ENCODE measurements at places on chromosomes 5 and 9.

- no peak for DNase-seq
Observed at GRCh38 chr5:98543490-98543889, 230.0 kb upstream of the RGMB start.

DNA sequence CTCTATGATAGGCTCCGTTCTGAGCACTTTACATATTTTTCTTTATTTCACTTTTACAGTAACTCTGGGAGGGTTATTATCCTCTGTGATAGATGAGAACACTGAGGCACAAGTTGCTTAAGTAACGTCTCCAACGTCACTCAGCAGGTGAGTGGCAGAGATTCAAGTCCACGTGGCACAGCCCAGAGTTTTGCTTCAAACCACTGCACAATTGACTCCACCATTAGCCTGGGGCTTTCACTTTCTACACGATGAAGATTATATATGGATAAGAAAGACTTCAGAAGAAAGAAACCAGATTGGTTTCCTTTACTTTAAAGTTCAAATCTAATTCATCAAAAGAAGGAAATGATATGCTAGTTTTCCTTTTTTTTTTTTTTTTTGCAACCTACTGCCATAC is 245.9 kb downstream of the SYK start:
- DNase-seq, result peak; percentile 56

GRCh38 chr5:78810098-78810920 is 161.7 kb upstream of the LHFPL2 start:
- no peak for DNase-seq

DNA sequence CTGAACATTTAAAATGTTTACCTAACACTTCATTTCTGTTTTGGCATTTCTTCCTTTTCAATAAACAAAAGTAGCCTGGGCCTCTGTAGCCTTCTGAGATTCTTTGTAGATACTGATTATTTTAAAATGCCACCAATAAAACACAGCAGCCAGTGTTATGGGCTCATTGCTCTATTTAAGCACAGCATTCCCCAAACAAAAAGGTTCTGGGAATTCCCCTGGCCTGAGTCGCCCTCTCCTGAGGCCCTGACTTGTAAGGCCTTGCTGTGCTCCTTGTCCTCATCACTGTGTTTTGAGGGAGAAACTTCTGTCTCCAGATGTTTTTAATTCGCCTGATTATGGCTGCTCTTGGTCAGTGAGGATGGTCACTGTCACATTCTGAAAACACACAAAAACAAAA is 33.0 kb upstream of the CTXN3 start:
- DNase-seq, result no peak

- DNase-seq, result no peak
Observed at GRCh38 chr5:162067162-162067561, 411 bp upstream of the GABRG2 start.

DNA sequence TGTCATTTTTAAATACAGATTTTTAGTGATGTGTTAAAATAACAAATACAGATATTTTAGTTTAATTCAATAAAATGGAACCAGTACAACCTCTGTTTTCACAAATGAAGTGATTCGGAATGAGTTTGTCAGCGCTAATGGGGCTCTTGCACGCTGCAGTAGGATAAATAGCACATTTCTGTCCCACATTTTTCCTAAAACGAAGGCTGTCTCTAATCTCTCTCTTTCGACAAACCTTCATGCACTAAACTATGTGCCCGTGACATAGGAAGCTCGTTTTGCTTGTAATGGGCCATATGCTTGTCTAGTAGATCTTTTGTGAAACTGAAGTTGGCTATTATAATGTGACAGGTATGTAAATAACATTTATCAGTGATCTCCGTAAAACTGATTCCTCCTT is 100.5 kb downstream of the INIP start:
- no peak for DNase-seq

DNA sequence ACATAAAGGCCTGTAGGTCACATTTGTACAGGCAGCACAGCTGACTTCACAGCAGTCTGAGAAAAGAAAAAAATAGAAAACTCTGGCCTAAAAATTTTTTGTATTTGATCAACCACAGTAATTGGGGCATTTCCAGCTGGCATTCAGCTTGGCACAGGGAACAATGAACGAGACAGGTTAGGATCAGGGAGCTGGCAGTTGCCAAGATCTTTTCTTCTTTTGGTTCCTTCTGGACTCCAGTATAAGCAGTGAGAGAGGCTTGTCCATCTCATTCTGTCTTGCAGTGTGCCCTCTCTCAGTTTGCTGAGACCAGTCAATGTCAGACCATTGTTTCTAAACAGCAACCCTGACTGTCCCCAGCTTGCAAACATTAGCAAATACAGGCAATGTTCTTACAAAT is 601.1 kb downstream of the TLR4 start:
- DNase-seq, result no peak

DNA sequence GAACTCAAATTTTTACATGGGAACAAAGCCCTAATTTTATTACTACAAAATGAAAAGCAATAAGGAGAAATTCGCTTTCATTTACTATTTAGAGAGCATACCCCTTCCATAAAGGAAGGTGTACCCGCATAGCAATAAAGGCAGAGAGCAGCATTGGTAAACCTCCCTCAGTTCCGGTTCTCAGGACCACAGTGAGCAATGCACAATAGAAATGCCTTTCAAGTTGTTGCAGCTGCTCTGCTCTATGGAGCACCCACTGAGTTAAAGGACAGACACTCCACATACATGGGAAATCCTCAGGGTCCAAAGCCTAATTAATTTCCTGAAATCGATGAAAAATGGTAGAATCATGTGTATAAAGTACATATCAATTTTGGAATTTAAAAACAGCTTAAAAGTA is 89.9 kb upstream of the MPDZ start:
- no peak for DNase-seq

DNA sequence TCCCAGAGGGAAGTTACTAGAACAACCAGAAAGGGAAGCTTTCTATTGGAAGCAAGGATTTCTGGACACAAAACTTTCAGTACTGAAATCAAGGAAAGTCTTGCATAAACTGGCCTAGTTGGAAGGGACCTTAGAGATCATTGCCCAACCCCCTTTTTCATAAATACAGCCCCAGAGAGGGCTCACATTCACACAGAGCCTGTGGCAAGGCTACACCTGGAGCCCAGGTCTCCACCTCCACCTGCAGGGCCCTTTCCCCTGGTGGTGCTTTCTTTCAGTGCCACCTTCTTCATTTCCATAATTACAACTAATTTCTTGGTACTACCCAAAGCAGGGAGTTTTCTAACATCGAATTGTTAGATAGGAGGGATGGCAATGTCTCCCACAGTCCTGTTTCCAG is 85.7 kb downstream of the ADRB2 start:
- no peak for DNase-seq

DNA sequence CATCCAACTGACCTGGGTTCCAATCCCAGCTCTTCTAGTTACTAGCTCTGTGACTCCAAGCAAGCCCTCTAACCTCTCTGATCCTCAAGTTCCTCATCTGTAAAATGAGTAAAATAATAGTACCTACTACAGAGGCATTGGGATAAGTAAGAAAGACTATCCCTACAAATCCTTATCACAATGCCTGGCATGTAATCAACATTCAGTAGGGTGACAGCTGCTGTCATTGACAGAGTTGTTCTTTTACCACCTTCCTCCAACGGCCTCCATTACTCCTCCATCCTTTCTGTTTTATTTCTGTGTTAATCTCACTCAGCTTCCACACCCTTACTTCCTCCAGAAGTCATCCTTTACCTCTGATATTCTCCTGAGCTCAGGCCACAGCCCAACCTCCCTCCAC is 40.4 kb downstream of the FGF1 start:
- DNase-seq, result no peak

DNA sequence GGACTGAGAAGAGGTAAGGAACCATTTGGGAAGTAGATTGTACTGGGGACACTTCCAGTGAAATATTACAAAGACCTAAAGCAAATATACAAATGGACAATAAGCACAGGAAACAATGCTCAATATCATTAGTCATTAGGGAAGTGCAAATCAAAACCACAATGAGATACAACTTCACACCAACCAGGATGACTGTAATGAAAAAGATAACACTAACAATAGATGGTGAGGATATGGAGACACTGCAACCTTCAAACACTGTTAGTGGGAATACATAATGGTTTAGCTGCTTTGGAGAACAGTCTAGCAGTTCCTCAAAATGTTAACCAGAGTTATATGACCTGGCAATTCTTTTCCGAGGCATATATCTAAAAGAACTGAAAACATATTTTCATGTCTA is 149.7 kb downstream of the TRPM3 start:
- DNase-seq, result no peak

GRCh38 chr5:74766418-74766848 is 484 bp downstream of the GFM2 start:
- DNase-seq, result peak; percentile 53

DNA sequence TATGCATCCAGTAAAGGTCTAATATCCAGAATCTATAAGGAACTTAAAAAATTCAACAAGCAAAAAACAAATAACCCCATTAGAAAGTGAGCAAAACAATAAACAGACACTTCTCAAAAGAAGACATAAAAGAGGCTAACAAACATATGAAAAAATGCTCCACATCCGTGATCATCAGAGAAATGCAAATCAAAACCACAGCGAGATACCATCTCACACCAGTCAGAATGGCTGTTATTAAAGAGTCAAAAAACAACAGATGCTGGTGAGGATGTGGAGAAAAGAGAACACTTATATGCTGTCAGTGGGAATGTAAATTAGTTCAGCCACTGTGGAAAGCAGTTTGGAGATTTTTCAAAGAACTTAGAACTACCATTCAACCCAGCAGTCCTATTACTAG is 86.1 kb downstream of the WWC1 start:
- DNase-seq, result peak; percentile 76

DNA sequence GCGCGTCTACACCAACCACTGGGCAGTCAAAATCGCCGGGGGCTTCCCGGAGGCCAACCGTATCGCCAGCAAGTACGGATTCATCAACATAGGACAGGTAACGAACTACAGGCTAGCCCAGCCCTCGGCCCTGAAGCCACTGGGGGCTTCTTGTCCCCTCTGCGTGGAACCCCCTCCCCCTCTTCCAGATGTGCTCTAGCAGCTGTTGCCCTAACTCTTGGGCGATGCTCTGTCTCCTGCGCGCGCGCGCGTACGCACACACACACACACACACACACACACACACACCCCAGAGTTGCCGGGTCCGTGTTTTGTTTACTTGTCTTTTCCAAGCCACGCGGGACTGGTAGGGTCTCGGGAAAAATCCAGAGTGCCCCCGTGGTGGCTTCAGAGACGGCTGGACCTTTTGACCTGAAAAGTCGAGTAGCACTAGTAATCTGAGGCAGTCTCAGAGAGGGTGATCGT is 836 bp downstream of the PCSK5 start:
- peak; percentile 18 for DNase-seq

DNA sequence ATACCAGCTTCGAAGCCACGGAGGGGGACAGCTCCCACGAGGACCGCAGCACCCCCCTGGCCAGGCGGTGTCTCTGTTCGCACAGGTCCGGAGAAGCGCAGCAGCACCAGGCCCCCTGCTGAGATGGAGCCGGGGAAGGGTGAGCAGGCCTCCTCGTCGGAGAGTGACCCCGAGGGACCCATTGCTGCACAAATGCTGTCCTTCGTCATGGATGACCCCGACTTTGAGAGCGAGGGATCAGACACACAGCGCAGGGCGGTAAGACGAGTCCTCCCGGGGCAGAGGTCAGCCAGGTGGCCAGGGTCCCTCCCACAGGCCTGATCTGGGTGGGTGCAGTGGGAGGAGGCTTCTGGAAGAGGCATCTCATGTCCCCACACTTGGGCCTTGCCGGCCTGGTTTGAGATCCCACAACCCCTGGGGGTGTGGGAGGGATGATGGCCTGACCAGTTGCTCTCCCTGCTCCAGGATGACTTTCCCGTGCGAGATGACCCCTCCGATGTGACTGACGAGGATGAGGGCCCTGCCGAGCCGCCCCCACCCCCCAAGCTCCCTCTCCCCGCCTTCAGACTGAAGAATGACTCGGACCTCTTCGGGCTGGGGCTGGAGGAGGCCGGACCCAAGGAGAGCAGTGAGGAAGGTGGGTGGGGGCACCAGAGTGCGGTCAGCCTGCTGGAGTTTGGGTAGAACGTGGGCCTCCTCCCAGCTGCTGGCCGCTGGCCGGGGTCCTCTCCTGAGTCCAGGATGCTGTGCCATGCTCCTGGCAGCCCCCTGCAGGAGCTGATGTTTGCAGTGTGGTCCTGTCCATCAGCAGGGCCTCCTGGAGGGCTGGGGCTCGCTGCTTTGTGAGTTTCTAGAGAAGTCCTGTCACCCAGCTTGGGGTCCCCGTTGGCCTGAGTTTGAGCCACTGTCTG is 2.8 kb upstream of the AJM1 start:
- DNase-seq, result no peak
